NCI-H1105 (cell line): ENCODE measurements at places on chromosomes 6 and 20.

GRCh38 chr6:39800034-39801032 lies 8.2 kb downstream of the DAAM2 start:
- DNase-seq, result no peak

GRCh38 chr6:125004198-125004597 lies 42.0 kb downstream of the RNF217 start:
- no peak for DNase-seq

DNA sequence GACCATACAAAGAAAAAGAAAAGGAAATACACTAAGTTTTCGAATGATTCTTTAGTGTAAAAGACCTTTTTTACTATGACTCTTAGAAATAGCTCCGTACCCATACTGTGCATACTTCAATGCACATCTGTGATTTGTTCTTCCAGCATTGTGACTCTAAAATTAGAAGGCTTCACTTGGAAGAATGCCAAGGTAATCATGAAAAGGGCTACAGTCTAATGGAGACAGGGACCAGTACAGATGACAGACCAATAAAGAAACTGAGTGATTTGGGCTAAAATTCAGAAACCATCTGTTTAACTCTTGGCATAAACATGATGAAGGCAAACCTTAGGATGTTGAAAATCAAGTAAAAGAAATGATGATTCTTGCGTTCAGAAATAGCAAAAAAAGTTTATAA lies 46.3 kb downstream of the CYP39A1 start:
- peak; percentile 9 for DNase-seq

- DNase-seq, result no peak
Observed at GRCh38 chr6:45870531-45870930, 145.1 kb downstream of the CLIC5 start.

DNA sequence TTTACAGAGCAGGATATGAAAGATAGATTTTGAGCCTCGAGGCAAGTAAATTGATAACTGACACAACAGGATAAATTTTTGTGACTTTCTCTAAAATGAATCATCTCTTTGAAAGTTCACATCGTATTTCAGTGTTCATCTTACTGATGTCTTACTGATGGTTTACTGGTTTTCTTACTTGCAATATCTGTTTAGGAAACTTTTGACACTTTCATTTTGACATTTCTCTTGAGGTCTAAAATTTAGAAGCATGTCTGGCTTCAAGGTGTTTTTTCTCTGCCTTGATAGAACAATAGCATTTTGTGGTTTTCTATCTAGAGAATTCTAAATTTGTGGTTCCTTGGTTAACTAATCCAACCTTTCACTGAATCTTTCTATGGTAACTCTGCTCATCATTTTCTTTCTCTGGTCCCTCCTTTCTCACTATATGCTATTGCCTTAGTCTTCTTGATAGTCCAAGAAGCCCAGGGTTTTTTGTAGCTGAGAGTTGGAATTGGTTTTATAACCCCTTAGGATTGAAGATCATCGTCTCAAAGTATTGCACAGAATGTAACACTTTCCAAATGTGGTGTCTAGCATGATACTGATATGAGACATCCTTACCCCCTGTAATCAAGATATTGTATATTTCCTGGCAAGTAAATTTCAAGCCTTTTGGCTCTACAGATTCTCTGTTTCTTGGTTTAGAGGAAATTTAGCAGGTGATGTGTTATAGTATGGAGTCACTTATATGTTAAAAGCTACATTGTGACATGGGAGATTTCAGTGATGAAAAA lies 98.7 kb downstream of the RNF144B start:
- no peak for DNase-seq

DNA sequence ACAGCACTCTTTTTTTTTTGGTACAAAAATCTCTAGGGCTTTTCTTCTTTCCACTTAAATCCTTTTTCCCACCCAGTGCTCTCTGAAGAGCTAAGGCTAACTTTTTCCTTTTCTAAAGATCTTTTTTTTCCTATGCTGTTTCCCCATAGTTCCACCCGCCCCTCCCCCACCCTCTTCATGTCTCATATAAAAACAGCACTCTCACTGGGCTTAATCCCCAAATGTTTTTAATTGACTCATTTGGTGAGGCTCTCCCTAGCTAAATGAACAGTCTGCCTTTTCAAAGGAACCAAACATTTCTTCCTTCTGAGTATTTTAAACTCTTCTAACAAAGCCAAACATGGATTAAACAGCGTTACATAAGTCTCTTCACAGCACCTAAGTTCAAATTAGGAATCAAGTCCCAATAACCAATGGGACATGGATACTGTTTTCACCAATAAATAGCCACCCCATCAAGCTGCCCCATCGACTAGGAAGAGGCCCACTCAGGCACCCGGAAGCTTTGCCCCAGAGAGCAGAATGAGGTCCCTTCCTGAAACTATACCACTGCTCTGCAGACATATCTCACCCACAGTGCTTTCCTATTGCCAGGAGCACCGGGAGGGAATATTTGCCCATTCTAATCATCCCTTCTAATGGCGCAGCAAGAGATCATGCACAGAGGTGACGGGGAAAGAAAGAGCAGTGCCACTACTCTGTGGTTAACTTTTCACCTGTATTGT lies 63.7 kb downstream of the ATXN1 start:
- no peak for DNase-seq

DNA sequence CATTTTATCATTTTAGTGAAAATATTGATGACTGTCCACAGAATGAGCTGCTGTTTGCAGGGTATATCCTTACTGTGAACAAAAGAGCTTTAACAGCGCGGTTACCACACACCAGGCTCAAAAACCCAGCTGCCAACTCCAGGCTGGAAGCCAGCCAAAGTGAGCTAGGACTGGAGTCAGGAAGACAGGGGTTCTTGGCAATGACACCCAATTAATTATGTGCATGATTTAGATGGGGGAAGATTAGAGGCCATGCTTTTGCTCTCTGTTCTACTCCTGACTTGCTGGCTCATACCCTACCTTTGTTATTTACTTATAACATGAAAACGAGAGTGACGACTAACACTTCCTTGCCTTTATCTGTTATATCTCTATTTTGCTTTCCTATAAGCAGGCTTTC lies 128.9 kb upstream of the SHLD1 start:
- peak; percentile 97 for DNase-seq

- no peak for DNase-seq
Observed at GRCh38 chr6:19835605-19836004, 1.6 kb upstream of the ID4 start.

- no peak for DNase-seq
Observed at GRCh38 chr6:2970753-2971419, 481 bp downstream of the SERPINB6 start.

- no peak for DNase-seq
Observed at GRCh38 chr20:58669287-58670006, 18.4 kb downstream of the STX16 start.

DNA sequence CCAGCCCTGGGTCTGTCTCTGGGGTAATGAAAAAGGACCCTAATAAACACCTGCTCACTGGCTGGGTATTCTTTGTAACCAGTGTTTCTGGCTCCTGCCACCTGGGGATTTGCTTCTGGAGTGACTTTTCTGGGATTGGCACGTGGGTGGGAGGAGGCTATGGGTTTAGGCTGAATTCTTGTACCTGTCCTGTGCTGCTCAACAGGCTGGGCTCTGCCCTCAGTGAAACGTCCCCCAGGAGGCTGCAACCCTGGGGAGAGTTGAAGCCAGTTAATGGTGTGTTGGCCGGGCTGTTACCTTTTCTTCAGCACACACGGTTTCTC lies 6.8 kb downstream of the NPBWR2 start:
- DNase-seq, result no peak

GRCh38 chr6:2900821-2901644 lies 2.1 kb downstream of the SERPINB9 start:
- no peak for DNase-seq

GRCh38 chr6:156816505-156816904 lies 39.3 kb downstream of the ARID1B start:
- DNase-seq, result no peak

DNA sequence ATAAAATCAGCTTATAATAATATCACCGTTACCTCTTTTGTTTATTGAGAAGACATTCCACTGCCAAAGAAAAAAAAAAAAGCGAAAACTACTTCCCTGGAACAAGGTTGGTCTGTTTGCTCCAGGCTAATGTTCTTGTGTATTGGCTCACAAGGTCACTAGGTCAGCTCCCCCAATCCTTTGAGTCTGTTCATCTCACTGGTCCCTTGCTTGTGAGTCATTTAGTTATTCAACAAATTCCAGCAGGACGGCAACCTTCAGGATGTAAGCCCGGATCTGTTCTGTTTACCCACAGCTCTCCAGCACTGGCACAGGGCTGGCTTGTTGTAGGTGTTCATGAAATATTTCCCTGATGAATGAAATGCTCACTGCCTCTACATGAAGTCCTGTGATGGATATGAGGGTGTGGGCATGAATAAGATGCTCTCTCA lies 3.3 kb downstream of the ARHGAP40 start:
- no peak for DNase-seq

- DNase-seq, result no peak
Observed at GRCh38 chr20:34363465-34364222, 571 bp downstream of the ITCH start.

DNA sequence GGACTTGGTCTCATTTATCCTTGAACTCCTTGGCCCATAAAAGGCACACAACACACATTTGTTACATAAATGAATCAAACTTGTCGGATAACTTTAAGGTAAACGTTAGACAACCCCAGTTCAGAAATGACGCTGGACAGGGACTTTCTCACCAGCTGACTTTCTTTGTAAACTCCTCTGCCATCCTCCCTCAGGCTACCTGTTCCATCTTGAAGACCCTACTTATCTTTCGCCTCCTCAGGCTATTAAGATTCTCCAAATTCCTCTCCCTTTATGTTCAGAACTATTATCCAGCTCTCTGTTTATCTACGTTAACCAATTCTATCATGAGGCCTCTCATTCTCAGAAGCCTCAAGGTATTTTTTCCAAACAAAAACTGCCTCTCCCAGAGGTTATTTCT lies 47.7 kb upstream of the KIF16B start:
- no peak for DNase-seq

DNA sequence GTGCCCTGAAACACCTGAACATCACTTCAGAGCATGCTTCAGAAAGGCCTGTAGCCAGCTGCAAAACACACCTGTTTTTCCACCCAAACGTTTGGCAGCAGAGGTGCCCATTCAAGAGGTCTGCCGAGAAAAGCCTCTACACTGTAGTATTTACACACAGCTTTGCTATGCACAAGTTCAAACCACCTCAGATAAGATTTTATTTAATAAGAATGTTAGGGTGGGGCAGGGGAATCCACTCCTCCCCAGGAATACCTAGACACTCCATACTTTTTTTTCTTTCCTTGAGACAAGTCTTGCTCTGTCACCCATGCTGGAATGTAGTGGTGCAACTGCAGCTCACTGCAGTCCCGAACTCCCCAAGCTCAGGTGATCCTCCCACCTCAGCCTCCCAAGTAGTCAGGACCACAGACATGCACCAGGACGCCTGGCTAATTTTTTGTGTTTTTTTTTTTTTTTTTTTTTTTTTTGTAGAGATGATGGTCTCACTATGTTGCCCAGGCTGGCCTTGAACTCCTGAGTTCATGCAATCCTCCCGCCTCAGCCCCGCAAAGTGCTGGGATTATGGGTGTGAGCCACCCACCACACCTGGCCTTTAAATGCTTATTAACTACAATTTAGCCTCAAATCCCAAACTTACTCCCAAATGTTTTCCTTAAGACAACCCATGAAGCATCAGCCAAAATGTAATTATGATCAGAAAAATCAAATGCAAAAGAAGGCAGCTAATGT lies 9.7 kb downstream of the MRPL14 start:
- DNase-seq, result no peak

DNA sequence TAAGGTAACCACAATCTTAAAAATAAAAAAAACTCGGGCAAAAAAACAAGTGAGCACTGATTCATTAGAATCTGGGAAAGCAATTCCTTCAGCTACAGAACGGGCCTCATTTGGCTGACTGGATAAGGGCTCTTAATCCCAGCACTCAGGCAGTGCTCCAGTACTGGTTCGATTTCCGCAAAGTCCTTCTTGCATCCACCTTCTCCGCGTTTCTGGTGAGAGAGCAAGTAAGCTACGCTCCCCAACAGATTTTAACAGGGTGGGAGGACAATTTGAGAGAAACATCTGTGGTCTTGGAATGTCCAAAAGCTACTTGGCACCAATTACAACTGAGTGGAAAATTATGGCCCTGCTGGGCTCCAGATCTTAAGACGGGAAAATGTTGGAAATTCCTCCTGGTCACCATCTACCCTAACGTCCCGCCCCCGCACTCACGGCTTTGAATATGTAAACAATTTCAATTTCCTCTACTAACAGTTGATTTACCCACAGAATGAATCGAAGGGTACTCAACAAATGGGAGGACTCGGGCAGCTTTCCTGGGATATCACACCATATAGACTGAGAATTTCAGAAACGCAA lies 18.1 kb upstream of the ZSCAN9 start:
- no peak for DNase-seq

DNA sequence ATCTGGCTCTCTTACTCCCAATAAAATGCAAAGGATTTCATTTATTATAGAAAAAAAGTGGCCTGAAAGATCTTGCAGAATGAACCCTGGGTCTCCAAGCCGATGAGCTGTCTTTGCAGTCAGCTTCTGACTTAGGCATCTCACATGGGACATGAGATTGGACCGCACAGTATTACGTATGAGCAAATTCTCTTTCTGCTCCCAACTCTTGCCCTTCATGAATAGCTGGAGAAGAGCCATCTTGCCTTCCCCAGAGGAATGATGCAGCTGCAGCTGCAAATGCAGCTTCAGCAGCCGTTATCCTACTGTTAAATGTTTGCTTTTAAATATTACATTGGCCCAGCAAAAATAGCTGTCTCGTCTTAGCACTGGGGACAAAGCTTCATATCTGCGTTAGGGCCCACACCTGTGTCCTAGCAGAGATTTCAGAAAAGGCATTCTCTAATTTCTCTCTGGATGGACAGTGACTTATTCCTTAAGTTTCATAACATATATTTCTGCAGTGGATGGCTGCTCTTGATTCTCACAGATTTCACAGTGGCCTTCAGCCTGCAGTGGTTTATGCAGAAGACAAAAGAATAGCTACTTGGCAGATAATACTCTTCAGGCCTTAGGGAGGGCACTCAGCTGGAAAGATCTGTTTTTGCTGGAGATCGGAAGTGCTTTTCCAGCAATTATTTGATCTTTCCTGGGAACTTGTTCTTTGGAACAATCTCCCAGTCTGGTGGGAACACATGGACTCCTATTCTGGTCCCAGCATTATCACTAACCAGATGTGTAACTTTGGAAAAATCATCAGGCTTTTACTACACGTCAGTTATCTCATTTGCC lies 129.2 kb downstream of the FYN start:
- DNase-seq, result no peak

- peak; percentile 16 for DNase-seq
Observed at GRCh38 chr6:36679043-36679833, 724 bp downstream of the CDKN1A start.

- no peak for DNase-seq
Observed at GRCh38 chr6:45901767-45902650, 113.7 kb downstream of the CLIC5 start.
